Left forelimb (tissue), 1 donor: ENCODE measurements at places on chromosomes 12 and 14.

- no peak for DNase-seq
Observed at GRCh38 chr14:103594265-103594664, 31.5 kb downstream of the COA8 start.

DNA sequence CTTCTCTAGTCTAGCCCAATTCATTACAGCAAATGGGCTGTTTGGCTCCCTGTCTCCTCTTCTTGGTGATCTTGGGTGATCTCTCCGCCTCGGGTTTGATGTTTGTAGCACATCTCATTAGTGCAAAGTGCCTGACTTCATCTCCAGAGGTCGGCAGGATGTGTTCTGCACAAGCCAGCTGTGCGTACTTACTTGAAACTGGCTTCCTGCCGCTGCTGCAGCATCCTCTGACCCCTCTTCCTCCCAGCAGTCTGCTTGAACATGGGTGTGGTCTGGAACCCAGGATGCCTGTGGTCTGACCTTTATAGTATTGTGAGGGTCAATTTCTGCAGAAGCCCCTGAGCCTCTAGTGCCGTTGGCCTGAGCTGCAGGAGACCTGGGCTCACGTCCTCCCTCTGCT is 99.2 kb downstream of the BEGAIN start:
- DNase-seq: no peak

DNA sequence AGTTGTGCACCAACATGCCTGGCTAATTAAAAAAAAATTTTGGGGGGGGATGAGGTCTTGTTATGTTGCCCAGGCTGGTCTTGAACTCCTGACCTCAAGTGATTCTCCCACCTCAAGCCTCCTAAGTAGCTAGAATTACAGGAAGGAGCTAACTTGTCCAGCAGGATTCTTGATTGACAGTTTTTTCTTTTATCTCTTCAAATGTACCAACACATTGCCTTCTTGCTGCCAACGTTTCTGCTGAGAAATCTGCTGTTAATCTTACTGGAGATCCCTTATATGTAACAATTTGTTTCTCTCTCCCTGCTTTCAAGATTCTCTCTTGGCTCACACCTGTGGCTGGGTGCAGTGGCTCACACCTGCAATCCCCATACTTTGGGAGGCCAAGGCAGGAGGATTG is 22.4 kb upstream of the MARK3 start:
- no peak for DNase-seq

DNA sequence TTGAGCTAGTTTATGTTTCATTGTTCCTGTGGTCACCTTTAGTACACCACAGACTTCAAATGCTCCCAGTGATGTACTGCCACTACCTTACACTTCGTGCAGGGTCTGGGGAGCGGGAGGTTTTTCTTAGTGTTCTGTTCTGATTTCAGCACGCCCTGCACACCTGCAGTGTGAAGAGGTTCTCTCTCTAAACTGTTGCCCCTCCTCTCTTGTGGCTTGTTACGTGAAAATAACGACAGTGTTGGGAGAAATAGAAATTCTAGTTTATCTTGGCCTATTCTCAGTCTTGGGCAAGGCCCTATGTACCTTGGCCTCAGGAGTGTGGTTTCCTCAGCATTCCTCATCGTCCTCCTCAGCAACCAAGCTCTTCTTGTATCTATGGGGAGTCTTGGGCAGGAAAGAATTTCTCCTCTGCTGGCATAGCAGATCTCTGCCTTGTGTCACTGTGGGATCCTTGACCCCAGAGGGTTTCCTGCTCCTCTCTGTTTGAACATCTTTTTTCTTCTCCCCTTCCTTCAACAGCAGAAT is 48.6 kb downstream of the EIF2S3B start:
- DNase-seq: no peak

DNA sequence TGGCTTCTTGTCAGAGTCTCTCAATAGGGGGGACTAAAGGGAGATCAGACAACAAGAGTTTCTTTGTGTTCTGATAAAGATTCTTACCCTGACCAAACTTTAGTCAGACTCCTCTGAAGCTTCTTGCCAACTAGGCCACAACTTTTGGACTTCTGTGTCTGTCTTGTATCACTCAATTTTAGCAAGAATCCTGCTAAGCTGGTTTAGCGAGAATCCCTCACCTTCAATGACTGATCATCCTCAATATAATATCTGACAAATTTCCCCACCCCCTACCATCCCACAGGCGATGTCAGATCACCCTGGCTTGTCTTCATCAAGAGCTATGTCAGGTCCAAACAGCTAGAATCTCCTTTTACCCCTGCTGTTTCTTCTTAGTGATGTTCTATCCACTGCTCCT is 215.2 kb downstream of the RASSF9 start:
- DNase-seq: no peak

DNA sequence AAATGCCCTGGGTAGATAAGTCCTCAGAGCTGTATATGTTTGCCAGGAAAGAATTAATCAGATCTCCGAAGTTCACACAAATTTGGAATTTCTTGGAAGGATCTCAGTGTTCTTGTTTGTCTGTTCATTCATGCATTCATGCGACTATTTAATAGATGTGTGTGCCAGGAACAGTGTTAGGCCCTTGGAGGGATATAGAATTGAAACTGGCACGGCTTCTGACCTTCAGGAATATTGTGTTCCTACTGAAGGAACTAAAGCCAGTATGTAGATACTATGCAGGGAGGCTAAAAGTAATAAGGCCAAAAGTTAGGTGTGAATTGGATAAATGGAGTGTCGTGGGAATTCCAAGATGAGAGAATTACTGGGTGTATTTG is 166.0 kb upstream of the NOS1 start:
- no peak for DNase-seq

DNA sequence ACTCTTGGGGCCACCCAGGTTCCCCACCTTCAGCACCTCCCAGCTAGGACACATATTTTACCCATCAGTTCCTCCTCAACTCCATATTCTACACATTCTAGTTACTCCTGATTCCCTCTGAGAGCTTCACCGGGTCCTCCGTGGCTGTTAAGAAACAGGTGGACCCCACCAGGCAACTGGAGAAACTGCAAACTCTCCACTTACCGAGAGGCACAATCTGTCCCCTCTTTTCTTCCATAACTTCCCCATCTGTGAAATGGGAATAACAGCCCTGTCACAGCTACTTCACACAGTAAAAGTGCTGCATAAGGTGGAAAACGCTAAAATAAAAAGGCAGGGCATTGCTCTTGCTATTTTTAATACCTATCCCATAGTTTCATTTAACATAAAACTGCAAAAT is 1.5 kb downstream of the SLC7A8 start:
- no peak for DNase-seq

DNA sequence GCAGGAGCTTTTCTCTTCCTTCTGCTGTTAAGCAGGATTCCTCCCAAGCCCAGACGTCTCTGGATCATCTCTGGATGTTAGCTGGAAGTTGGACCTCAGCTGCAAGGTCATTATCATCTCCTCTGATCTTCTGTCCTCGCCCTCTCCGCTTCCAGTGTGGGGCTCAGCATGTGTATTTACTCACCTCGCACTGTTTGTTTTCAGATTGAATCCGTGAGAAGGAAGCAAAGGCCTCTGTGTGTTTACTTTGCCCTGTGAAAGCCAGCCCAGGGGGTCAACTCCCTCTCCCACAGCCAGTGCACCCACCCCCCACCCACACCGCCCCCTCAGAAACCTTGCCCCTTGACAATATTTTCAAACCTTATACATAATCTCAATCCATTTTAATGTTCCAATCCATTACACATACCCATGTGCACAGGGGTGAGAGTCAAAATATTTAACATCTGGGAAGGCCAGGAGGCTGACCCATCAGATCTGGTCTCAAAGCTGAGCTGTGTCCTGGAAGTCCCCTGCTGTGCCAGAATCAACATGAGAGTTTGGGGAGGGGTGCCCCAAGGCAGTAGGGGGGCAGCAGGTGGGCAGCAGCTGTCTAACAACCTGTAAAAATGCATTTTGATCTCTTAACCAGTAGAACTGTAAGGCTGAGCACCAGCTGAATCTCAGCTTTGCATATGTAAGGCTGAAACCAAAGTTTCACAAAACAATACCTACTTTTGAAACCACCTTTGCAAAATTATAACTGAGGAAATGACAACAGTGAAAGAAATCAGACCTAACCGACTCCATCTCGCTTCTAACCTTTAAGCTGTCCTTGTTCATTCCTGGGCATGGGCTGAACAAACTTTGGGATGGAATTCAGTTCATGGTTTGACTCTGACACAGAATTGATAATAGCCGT is 157.9 kb downstream of the ZNF664 start:
- no peak for DNase-seq

DNA sequence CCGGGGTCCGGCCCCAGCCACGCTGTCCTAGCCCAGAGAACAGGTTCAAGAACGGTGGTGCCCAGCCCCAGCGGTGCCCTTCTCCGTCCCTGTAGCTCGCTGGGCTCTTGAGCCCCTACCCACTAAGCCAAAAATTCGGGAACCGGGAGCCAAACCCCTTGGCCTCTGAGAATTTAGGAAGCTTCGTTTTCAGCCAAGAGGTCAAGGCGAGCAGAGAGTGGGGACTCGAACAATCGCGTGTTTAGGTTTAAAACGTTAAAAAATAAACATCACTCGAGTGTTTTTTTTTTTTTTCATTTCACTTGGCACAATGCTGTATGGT is 6.2 kb downstream of the SIX1 start:
- no peak for DNase-seq

GRCh38 chr12:127363392-127363791 is 903.6 kb upstream of the TMEM132C start:
- no peak for DNase-seq

DNA sequence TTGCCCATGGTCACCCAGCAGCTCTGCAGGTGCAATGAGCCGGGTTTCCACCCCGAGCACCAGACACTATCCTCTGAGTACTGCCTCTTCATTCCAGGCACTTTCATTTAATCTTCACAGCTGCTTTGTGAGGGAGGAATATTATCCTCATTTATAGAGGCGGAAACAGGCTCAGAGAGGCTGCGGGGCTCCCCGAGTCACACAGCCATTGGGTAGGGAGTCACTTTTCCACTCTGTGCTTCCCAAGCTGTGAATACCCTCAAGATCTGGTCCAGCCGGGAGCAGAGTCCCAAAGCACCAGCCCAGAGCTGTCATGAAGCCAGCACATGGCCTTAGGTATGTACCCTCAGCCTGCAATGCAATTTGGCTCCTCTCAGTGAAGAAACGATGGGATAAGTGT is 51.7 kb upstream of the RIN3 start:
- DNase-seq: no peak

DNA sequence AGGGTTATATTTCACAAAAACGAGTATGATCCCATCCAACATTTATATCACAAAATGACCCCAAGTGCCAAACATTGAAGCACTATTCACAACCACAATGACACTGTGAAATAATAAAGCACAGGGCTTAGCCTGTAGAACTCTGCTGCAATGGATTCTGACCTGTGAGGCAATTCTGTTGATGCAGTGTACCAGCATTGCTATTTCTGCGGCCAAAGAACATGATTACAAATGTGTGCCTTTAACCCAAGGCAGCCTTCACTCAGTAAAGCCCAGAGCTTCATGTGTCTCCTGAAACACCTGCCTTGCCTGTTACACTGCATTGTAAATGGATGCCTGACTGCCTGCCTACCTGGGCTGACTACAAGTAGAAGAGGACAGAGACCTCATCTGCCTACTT is 158.0 kb downstream of the PPM1H start:
- DNase-seq: no peak

- no peak for DNase-seq
Observed at GRCh38 chr12:90428465-90428864, 526.5 kb downstream of the CCER1 start.

- no peak for DNase-seq
Observed at GRCh38 chr14:54529811-54530210, 20.1 kb downstream of the CGRRF1 start.
